ENCODE measurements at places on chromosomes 7 and 10.

DNA sequence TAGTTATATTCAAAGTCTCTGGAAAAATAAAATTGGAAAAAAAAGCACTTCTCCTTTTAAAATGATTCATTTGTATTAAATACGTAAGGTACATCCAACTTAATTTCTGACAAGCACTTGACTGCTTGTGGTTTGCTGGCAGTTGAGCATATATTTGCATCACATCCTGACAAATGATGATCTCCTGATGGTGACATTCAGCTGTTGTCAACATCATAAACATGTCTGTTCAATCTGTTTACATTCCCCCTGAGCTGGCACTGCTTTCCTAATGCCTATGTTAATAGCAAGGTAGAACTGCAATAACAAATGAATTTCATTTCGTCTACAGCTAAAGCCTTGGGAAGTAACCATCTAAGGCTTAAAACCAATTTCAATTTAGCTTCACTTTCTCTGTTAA lies 24.4 kb downstream of the TSPAN12 start:
- no peak for DNase-seq

GRCh38 chr7:601595-602340 lies 82.1 kb upstream of the PDGFA start:
- peak; percentile 49 for DNase-seq

- DNase-seq: peak; percentile 4
Observed at GRCh38 chr10:45532480-45532879, 140.1 kb downstream of the ZFAND4 start.

GRCh38 chr10:43273543-43273942 lies 6.7 kb upstream of the RASGEF1A start:
- DNase-seq: no peak

GRCh38 chr7:66699998-66700397 lies 40.5 kb upstream of the RABGEF1 start:
- DNase-seq: no peak

- DNase-seq: no peak
Observed at GRCh38 chr7:43921423-43921822, 4.8 kb upstream of the UBE2D4 start.

GRCh38 chr10:22379059-22379458 lies 33.8 kb downstream of the SPAG6 start:
- no peak for DNase-seq
